SHP77 treated with DMSO at 0.1 percent for 48 hours (cell line): ENCODE measurements at places on chromosomes 4 and X.

DNA sequence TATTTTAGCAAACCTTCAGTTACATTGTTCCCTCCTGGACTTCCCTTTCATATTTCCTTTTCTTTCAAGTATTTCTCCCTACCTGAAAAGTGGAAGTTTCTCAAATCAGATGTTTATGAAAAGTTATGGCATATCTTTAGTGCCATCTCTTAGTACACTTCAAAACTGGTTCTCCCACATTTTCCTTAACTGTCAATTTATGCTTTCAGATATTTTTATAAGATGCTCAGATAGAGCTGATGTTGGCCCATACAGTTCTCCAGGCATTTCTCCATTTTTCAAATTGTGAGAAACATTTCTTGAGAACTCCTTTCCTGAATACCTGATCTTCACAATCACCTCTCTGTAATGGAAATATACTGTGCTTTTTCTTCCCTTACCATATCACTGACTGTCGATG is 32.5 kb upstream of the AP1AR start:
- no peak for DNase-seq

GRCh38 chr4:168724243-168724642 is 227.4 kb downstream of the PALLD start:
- no peak for DNase-seq

DNA sequence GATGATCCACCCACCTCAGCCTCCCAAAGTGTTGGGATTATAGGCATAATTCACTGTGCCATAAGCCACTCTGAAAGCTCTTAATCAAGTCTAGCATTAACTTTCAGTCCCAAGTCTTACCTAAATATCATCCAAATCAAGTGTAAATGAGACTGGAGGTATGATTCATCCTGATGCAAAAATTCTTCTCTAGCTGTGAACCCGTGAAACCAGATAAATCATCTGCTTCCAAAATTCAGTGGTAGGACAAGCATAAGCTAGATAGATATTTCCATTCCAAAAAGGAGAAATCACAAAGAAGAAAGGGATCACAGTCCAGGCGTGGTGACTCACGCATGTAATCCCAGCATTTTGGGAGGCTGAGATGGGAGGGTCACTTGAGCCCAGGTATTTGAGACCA is 8.8 kb upstream of the TBC1D25 start:
- no peak for DNase-seq

GRCh38 chrX:24876530-24877287 is 139.1 kb downstream of the ARX start:
- DNase-seq, result no peak

- DNase-seq, result no peak
These were observed 12.2 kb downstream of the ARHGEF6 start for GRCh38 chrX:136768469-136769084.
